D341Med (cell line): ENCODE measurements at places on chromosomes 2 and 18.

DNA sequence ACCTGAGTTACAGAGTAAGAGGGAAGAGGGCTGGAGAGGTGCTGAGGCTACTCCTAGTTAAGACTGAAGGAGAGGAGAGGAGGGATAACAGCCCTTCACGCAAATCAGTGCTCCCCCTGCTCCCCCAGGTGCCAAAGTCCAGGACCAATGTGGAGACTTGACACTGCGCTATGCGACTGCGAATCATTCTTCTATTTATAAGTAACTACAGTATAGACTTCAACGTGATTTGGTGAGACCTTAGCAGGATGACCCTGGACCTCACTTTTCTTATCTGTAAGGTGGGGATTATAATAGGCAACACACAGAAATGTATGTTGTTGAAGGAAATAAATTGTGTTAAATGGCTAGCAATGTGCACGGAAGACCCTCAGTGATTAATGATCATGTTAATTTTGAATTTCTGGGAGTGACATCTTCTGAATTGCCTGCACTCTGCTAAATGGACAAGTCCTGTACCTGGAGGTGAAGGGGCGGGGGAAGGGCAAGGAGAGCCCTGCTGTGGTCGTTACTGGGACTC, 11.0 kb downstream of the EN1 start:
- no peak for DNase-seq

DNA sequence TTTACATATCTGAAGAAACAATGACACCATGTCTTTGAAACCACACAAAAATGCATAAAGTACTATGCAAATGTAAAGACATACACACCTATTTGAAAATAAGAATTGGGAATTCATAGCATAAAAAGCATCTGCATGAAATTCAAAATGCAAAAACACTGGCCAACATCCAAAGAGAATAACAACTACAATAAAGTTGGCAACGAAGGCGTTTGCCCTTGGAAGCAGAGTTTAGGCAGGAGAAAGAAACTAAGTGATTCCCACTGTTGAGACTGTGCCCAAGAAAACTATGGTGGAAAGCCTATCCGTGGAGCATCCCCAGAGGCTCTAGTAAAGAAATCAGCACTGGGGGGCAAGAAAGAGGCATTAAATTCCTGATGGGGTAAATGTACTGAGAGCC, 292.8 kb downstream of the RIT2 start:
- no peak for DNase-seq

- peak; percentile 63 for DNase-seq
Observed at GRCh38 chr18:70195852-70196434, 9.5 kb downstream of the RTTN start.

- DNase-seq, result no peak
Observed at GRCh38 chr2:211331736-211332135, 775.3 kb downstream of the CPS1 start.

GRCh38 chr2:232838406-232838874, 31.6 kb upstream of the SNORC start:
- DNase-seq, result no peak

- no peak for DNase-seq
Observed at GRCh38 chr2:156803967-156804366, 367.8 kb downstream of the GPD2 start.
